ENCODE measurements at places on chromosomes 6 and 20.

- no peak for DNase-seq
Measured at GRCh38 chr20:10719740-10720385, 46.1 kb upstream of the JAG1 start.

DNA sequence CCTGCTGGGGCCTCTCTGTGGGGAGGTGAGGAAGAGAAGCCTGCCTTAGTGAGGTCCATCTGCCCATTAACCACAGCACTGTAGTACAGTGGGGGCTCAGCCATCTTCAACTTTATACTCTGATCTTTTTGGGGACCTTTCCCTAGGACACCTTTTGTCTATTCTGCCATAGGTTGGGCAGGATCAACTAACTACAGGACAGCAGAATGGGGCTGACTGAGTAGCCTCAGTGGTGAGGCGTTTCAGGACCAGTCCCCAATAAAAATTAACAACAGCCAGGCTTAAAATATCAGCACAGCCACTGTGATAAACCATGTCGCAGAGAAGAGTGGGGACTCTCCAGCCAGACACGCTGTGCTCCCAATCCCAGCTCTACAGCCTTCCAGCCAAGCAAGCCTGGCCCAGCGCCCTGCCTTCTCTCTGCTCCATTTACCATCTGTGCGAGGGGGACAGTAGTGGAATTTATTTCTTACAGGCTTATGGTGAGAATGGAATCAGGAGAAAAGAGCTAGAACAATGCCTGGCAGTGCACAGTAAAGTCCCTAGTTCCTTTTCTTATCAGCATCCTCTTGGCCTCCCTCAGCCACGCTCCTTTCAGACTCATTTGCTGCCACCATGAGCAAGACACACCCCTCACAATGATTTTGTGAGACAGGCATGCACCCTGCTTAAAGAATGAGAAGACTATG lies 75.5 kb downstream of the SLC22A23 start:
- no peak for DNase-seq

DNA sequence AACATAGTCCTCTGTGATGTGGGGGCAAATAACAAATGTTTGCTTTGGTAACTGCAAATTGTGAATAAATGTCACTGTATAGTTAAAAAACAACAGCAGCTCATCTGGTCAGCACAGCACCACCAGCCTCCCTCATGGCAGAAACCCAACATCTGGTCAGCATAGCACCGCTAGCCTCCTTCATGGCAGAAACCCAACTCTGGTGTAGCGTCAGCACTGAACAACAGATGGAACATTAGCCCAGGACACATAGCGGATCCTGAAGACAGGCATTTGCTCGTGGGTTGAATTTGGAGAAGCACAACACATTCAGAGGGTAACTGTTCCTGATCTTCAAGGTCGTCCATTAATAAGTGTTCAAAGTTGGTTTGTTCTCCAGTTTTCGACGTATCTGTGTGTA lies 265.9 kb downstream of the DLL1 start:
- DNase-seq: peak; percentile 80

DNA sequence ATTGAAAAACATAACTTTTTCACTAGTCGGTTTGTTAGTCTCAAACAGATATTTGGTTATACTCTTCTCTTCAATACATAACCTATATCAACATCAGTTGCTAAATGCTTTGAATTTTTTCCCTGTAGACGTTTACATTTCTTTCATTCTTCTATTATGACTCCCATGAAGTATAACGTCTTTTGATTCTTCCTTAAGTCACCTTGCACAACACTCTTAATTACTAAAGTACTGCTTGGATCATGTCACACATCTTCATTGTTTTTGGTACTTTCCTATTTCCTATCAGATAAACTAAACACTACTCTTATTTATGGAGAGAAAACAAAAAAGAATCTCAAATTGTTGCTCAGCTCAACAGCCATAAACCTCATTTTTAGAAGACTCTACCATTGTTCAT lies 23.0 kb upstream of the BMP5 start:
- no peak for DNase-seq
